ENCODE measurements at places on chromosomes 2 and 18.

GRCh38 chr2:203379156-203379555, 51.0 kb downstream of the ABI2 start:
- no peak for DNase-seq

DNA sequence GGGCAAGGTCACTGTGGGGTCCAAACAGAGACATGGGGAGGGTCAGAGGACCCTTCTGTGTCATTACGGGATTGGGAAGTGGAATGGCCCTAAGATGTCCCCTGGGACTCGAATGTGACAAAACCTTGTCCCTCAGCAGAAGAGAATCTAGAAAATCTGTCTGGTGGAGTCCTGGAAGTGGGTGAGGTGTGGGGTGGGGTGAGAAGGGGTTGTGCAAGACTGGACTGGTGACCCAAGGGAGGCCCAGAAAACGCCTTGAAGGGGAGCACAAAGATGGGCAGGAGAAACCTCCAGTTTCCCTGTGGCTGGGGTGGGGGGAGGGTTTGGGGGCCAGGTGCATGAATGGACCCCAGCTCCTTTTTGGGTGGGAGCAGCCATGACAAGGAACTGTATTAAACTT, 79.6 kb downstream of the TCF7L1 start:
- no peak for DNase-seq

GRCh38 chr18:75209129-75209950, at the start of gene PTGR3:
Gene PTGR3 (minus strand): TSS chr18:75209139. CDS start chr18:75209058, 81 bp downstream.
- DNase-seq: peak; percentile 89

DNA sequence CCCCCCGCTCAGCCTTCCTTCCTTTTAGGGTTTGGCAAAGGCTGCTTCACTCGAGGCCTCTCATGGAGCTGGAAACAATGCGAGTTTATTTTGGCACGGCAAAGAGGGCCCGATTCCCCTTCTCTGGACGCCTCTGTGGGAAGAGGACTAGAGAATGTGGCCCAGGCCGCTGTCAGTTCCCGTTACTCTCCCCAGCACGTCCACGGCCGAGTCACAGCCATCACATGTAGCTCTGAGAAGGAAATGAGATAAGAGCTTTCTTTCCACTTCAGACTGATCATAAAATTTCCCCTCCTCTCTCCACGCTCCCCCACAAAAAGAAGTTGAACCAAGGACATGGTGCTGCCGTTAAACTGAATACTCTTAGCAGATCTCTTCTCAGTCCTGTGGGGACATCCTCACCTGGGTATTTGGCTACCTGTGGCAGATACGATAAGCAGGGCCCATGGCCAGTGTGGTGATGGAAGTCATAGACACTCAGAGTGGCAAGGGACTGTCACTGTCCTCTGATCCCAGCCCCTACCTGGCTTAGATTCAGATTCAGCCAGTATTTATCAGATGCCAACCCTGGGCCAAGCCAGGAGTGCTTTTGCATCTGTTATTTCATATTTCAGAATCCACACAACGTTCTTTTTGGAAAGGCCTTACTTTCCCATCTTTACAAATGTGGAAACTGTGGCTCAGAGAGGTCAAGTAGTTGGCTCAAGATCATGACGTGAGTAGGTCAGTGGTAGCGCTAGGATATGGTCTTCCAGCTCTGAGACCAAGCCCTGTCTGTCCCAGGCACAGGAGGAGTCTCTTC, 101.2 kb downstream of the MCFD2 start:
- no peak for DNase-seq

DNA sequence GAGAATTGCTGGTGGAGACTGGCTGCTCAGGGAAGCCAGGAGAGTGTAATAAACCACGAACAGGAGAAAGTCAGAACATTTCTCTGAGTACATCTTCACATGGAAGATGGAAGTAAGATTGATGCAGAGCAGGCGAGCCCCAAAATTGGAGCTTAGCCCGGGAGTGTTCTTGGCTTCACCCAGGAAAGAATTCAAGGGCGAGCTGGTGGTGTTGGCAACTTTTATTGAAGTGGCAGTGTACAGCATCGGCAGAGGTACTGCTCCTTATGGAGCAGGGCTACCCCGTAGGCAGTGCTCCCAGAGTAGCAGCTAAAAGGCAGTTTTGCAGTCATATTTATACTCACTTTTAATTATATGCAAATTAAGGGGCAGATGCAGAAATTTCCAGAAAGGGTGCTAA, 281.4 kb upstream of the MEX3C start:
- no peak for DNase-seq

DNA sequence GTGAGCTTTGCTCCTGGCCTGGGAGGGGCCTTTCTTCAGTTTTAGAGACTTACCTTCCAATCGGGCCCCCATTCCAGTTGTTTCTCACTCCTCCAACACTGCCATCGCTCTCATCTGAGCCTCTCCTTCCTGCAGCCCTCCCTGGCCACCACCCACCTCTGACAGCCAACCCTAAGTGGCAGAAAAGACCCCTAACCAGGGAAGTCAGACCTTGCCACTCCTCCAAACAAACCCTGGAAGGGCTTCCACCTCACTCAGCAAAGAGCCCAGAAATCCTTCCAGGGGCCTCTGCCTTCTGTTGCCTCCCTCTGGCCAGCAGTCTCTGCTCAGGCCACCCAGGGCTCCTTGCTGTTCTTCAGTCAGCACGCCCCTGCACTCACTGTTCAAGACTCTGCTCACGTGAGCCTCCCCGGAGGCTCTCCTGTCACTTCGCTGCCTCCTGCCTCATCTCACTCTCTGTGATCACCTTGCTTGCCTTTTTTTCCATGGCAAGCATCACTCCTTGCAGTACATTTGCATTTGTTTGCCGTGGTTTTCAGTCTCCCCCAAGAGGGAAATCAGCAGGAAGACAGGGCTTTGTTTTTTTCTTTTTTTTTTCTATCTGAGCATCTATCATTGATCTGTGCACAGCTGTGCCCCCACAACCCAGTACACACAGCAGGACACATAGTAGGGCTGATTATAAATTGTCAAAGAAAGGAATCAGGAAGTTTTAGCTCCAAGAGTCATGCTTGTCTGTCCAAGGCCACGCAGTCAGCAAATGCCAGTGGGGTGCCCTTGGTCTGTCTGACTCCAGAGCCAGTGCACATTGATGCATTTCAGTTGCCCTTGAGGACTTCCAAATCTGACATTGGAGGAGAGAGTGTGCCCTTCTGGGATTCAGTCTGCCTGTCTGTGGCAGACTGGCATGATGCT, 83.9 kb downstream of the INHBB start:
- no peak for DNase-seq

DNA sequence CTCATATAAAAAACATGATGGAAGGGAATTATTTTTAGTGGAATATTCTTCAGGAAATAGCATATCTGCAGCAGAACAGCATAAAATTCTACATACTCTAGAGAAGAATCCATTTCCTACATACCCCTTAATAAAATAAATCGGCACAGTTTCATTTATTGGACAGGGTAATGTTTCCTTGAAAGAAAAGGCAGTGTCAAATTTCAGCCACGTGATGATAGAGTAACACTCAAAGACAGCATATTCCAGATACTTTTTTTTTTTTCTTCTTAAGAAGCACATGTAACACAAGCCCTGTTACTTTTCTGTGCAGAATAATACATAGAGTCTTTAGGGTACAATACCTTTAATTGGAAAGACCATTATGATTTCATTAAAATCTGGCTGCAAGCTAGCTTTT, 204.4 kb downstream of the SRBD1 start:
- DNase-seq: no peak

- no peak for DNase-seq
These were observed 2.3 kb downstream of the INPP5D start for GRCh38 chr2:233062451-233062850.

DNA sequence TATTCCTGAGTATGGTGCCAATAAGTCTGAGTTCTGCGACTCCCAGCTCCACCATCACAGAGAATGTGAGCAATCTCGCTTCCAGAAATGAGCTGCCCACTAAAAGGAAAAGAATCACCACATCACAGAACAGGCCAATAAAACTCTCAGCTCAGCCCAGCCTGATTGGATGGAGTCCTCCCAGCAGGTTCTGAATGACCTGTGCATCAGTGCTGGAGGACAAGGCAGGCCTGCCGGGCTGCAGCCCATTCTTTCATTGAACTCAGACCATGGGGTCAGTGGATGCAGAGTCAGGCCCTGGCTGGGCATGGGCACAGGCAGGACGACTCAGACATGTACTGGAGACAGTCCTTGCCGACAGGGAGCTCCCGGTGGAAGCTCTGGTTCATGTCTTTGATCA, 132.7 kb upstream of the REV1 start:
- DNase-seq: no peak

DNA sequence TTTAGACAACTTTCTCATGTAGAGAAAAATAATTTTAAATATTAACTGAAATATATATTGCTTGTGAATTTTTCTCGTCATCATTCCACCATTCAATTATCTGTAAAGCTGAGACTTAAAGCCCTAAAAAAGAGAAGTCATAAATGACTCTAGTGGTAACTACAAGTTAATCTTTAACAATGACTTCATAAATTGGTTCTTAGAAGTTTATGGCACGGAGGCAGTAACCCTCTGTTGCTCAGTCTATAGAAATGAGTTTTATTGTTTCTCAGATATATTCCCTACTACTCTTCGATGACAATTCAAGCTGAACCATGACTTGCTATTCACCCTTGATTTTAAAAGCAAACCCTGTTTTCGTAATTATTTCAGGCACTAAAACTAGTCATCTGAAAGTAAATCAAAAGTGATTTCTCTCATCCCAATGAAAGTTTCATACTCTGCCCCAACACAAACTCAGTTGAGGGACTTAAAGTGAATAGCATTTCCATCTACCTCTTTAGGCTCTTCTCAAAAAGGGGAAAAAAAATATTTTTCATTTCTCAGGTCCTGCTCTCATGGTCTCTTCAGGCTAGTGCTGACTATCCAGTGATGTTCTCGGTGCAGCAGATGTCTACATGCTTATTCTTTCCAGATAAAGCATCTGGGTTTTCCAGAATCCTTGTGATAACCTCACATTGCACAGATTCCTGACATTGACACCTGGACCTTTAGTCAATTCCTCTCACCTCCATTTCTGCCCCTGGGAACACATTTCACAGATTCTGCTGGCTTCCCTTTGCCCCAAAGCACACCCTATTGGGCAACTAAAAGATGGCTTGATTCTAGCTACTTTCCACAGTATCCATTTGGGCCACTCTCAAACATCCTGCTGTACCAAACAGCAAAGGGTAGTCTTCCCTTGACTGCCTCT, 207.8 kb upstream of the LRATD1 start:
- no peak for DNase-seq

DNA sequence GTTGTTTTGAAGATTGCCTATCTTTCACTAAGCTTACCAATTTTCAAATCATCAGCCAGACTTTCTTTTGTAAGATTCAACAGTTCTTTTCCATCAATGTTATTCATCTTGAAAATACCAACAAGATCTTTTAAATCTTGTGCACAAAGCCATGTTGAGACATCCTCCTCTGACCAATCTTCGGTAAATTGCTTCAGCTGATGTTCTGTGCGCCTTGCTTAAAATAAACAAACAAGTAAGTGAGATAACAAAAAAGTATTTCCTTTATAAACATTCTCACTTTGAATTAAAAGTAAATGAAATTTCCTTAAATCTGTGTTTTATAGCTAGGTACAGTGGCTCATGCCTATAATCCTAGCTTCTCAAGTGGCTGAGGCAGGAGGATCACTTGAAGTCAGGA, 30.3 kb downstream of the WDSUB1 start:
- DNase-seq: no peak

- DNase-seq: no peak
These were observed 184.1 kb downstream of the CDH7 start for GRCh38 chr18:65934874-65935273.

DNA sequence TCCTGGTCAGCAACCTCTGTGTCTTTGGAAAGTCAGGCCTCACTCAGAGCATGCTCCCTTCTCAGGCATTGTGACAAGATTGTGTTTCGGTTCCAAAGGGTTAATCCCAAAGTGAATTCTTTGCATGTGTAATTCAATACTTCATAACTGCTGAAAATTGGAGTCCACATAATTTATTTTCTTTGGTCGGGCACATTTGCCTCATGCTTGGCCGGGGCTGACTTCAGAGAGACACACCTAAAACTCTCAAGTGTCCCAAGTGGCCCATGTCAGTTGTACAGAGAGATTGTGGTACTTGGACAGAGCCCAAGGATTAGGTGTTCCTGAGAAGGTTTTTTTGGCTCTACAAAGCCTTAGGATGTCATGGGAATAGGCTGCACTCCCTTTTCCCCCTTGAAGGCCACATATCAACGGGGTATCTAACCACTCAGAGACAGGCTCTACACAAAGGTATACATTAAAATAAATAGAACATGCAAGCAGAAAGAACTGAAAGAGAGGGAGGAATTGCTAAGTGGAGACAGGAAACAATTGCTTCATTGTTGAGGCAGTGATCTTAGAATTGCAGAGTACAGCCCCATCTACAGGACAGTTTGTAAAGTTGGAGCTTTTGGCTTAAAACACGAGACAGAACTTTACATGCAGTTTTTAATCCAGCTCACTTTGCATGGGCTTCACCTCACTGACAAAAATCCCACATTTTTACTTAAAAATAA, 1232.3 kb upstream of the ZEB2 start:
- no peak for DNase-seq

GRCh38 chr2:131590896-131591295, 63.2 kb downstream of the CCDC74A start:
- no peak for DNase-seq

GRCh38 chr2:120555092-120555491, 180.6 kb upstream of the GLI2 start:
- DNase-seq: no peak

GRCh38 chr2:109586687-109587086, 27.1 kb downstream of the SEPTIN10 start:
- no peak for DNase-seq

GRCh38 chr2:23767876-23768621, 158.9 kb downstream of the ATAD2B start:
- no peak for DNase-seq

GRCh38 chr2:152490686-152491455, 155.9 kb downstream of the FMNL2 start:
- DNase-seq: no peak

- no peak for DNase-seq
These were observed 86.8 kb upstream of the UXS1 start for GRCh38 chr2:106280722-106281446.

DNA sequence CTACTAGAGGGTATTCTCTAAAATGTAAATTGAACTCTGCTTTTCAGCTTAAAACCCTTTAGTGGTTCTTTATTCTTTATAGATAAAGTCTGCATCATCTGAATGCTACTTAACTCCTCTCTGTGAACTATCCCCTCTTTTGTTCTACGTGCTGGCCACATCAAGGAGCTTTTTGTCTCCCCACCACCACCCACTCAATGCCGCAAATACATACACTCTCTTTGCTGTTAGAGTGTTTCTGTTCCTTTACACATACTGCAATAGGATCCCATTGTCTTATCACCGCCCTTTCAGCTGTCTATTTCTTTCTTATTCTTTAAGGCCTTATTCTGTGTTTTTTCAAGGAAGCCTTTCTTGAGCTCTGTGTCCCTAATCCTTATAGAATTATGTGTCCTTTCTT, 83.3 kb downstream of the EML4 start:
- DNase-seq: no peak
